ENCODE measurements at places on chromosomes 4 and X.

GRCh38 chr4:94852616-94853015, 94.9 kb downstream of the BMPR1B start:
- DNase-seq: no peak

DNA sequence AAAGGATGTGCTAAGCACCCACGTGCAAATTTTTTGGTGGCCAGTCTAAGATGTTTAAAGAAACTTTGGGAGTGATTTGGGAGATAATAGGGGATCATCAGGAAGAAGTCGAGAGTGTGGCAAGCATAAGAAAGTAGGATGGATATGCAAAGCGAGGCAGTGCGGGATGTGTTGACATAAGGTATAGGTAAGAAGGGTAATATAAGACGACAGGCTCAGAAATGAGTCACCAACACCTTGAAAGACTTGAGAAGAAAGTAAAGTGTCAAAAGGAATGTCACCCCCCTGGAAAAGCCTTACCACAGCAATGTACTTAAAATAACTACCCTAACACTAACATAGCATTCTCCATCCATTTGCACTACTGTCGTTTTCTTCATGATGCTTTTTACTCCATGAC, 69.8 kb upstream of the BMP2K start:
- no peak for DNase-seq

- DNase-seq: no peak
These were observed 23.5 kb downstream of the NOA1 start for GRCh38 chr4:56953680-56954520.

- no peak for DNase-seq
These were observed 1.8 kb downstream of the CASP3 start for GRCh38 chr4:184647266-184648053.

DNA sequence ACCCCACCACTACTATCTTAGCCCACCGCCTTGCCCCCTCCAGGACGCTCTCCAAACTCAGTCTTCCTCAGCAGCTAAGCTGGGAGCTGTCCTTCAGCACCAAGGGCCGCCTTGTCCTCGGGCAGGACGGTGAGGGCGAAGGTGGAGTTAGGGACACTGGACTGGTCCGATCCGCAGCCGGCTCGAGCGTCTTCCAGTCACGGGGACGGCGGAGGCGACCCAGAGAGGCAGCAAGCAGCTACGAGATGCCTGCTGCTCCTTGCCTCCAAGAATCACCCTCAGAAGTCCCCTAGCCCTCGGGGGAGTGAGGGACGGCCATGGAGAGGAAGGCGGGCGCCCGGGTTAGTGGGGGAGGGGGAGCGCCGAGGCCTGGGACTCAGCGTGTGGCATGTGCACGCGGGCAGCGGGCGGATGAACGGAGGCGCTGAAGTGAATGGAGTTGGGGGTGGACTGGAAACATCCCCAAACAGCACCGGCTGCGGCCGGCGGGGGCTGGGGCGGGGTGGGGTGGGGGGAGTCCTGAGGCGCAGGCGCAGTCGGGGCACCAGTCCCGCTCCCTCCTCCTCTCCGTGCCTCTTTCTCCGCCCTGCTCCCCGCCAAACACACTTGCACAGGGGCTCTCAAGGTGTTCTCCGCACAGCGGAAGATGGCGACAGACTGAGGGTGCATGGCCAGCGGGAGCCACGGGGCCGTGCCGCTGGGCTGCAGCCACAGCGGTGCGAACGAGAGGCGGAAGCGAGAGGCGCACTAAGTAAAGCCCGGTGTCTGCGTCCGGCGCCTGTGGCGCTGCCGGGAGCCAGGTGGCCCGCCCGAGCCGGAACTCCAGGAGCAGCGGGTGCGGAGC, at the start of gene NALF2:
TSS of gene NALF2 (plus strand) at position 545 of the 844 bp plus-strand sequence. CDS start 957 bp downstream, outside the sequence.
- DNase-seq: no peak

DNA sequence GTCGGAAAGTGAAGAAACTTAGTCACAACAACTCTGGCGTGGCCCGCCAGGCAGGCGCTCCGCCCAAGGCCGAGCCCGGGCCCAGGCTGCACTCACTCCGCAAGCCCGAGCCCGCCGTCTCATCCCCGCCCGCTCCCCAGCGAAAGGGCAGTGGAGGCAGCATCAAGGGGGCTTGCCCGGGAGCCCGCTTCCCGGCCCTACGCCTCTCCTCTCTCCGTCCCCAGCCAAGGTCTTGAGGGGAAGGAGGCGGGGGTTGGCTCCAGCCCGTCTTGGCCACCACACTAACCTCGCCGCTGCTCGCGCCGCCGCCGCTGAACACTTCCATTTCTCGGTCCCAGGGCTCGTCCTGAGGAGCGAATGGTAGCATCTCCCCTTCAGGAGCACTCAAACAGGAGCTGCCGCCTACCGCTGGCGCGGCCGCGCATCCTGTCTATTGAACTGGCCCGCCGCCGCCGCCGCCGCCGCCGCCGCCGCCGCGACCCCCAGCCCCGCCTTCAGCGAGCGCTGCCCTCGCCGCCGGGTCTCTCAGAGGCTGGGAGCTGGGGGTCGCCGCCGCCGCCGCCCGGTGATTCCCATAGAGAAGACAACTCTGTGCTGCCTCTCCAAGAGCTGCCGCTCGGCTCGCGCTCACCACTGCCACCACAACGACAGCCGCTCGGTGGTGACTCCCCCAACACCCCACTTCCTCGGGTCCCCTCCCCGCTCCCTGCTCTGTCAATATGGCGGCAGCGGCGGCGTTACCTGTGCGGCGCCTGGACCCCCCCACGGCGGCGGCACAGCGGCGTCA, at the start of gene RPS6KA6:
TSS of gene RPS6KA6 (minus strand) at position 667 of the 787 bp plus-strand sequence. CDS start at position 367, 300 bp downstream.
- DNase-seq: no peak

GRCh38 chrX:96474029-96474740, 210.5 kb upstream of the DIAPH2 start:
- DNase-seq: no peak

GRCh38 chr4:145498430-145498829, 16.8 kb downstream of the SMAD1 start:
- DNase-seq: no peak

DNA sequence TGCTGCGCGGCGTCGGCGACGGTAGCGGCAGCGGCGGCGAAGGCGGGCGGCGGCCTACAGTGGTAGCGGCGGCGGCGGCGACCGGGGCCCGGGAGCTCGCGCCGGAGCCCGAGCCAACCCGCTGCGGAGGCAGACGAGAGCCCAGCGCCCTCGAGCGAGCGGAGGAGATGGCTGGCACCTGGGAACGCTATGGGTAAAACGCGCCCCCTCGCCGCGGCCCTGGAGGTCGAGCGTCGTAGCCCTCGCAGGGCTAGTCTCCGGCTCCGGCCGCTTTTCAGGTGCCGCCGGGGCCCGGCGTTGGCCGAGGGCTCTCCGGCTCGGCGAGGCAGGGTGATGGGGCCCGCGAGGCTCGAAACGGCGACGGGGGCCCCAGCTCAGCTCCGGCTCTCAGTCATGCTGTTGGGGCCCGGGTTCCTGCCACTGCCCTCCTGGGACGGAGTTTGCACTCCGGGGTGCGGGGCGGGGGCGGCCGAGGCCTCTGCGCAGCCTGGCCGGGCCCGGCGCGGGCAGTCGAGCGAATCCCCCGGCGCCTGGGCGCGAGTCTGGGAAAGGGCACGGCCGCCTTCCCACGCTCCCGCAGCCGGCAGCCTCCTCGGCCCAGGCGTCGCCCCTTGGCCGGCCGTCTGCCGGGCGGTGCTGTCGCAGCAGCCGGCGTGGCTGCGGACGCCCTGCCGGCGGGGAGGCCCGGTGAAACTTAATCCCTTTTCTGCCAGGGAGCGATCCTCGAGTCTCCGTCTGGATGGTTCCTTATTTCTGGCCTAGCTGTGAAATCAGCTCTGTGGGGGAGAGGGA, 768 bp downstream of the MID2 start:
- DNase-seq: peak; percentile 5

- DNase-seq: no peak
These were observed 481.6 kb upstream of the FSTL5 start for GRCh38 chr4:162645381-162645780.

All from stimulated activated CD4-positive, alpha-beta T cell treated with anti-CD3 and anti-CD28 coated beads, TNF-alpha, amount 100 ng/mL, for 1 hour (primary cell).